ENCODE measurements at places on chromosomes 1 and 21.

DNA sequence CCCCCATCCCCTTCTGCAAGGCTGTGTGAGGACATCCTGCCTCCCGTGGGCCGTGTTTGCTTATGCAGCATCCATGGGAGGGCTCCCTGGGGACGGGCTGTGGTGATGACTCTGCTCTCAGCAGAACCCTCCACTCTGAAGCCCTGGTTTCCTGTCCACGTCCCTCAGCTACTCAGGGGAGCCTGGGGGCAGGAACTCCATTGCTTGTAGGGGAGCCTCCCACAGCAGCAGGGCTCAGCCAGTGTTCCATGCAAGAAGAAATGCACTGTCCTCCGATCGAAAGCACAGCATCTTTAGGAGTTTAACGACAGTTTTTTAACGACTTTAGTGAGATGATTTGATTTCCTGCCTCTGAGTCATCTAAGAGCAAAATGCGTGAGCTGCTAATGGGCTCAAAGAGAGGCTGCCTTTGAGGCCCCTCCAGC is 8.3 kb upstream of the KCNAB2 start:
- DNase-seq: no peak

- no peak for DNase-seq
These were observed 1.7 kb downstream of the DR1 start for GRCh38 chr1:93347334-93347899.

- DNase-seq: peak; percentile 42
These were observed 5.8 kb upstream of the EPHA8 start for GRCh38 chr1:22557341-22557950.

DNA sequence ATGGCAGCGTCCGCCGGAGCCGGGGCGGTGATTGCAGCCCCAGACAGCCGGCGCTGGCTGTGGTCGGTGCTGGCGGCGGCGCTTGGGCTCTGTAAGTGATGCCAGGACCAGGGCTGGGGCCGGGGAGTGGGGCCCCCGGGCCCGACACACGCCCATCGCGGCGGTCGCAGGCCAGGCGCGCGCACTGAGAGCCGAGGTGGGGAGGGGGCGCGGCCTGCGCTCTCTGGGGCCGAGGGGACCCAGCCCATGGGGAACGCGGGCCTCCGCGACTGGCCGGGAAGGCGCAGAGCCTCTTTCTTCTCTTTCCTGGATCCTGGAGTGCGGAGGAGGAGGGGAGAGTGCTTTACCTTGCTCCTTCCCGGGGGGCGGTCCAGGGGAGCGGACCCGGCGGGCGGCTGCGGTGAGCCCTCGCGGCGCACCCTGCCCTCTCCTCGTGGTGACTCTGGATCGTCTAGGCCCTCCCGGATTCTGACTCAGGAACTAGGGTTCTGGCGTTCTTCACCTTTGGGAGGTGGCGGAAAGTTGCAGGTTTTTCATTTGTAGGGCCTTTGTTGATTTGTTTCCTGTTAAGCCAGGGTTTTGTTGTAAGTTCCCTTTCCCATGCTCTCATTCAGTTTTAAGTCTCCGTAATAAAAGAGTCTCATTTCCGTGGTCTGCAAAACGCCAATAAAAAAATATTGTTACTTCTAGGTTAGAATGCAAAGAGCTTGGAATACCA is 529 bp downstream of the MPZL1 start:
- no peak for DNase-seq

GRCh38 chr1:27296773-27297291 is 25.1 kb upstream of the TMEM222 start:
- peak; percentile 25 for DNase-seq

GRCh38 chr1:224762701-224763100 is 146.6 kb downstream of the CNIH3 start:
- DNase-seq: no peak

- no peak for DNase-seq
These were observed 89.2 kb downstream of the JAK1 start for GRCh38 chr1:64877151-64877550.

DNA sequence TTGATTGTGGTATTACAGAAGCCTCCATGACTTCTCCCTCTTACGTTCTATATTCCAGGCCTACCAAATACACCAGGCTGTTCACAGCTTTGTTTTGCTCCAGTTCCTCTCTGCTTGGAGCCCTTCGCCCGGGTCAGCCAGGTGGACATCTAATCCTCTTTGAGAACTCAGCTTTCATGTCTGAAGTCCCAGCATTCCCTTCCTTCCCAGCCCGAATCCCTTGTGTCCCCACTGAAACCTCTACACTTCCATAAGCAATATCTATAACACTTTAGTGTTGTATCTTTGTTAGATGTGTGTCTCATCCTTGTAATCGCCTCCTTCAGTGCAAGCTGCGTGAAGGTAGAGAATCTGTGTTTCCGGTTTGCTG is 1.9 kb downstream of the RNF11 start:
- DNase-seq: no peak
